Activated B cell treated with CpG ODN at 0.5 μM for 24 hours (primary cell): ENCODE measurements at places on chromosomes 1 and 21. TPM values are rescaled to one million over a fixed set of nuclear protein-coding genes. Genes with fewer than 3 reads are reported as not detected.

The TACSTD2 gene
- total RNA-seq, result not detected in 2 replicates

DNA sequence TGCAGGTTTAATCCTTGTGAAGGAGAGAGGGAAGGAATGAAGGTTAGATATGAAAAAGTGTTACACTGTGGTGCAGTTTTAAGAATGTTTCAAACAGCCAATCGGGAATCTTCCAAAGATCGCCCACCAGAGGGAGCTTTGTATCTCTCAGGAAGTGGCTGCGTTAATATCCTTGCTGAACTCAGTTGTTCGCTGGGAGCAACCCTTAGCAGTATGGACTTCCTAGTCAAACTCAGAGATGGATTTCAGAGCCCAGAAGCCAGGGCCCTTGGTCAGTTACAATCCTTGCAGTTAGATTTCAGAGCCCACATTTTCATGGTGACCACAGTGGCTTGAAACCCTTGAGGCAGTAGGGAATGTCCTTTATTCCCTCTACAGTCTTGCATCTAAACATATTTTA is 136.2 kb downstream of the NTNG1 start:
- no peak for DNase-seq

- no peak for DNase-seq
These were observed 4.3 kb upstream of the TTC22 start for GRCh38 chr1:54805466-54805865.

- no peak for DNase-seq
These were observed 9.4 kb downstream of the PEA15 start for GRCh38 chr1:160214481-160215140.

DNA sequence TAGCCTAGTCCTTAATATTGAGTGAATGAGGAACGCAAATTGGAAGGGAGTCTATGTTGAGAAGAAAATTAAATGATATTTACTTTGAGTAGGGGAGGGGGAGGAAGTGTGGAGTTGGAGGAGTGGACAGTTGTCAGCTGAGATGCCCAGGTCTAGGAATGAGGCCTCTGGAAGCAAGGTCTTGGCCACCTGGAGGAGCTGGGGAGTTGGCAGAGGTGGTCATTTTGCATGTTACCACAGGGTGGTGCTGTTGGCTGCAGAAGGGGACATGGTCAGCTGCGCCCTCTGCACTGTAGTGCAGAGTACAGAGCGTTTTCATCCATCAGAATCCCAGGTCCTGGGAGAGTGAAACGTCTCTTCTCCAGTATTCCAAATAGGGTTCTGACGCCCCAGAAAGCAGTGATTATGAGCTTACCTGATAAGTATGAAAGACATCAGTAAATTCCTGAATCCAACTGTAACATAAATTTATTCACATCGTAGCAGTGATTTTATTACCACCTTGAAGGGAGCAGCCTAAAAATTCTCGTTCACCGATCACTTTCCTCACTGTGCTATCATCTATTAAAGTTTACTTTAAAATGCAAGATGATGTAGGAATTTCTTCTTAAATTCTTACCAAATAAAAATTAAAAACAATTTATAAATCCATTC is 13.8 kb downstream of the PARK7 start:
- no peak for DNase-seq

GRCh38 chr1:229117664-229118300 is 153.1 kb upstream of the RAB4A start:
- no peak for DNase-seq

DNA sequence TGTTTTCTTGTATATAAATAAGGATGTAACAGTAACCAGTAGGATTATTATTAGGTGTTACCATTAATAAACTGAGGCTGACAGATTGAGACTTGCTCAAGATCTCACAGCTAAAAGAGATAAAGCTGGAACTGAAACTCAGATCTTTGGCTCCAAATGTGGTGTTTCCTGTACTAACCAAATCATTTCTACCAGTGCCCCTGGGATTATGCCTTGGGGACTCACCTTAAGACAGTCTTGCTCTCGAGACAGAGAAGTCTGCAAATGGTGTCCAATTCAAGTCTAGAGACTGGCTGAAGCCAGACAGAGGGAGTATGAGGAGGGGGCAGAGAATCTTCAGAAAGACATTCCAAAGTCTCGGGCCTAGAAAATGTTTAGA is 593 bp upstream of the CD53 start:
- DNase-seq, result no peak

DNA sequence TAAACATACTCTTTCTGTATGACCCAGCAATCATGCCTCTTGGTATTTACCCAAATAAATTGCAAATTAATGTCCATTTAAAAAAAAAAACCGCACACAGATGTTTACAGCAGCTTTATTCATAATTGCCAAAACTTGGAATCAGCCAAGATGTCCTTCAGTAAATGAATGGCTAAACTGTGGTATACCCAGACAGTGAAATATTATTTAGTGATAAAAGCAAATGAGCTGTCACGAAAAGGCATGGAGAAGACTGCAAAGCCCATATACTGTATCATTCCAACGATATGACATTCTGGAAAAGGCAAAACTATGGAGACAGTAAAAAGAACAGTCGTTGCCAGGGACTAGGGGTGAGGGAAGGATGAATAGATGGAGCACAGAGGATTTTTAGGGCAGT is 77.0 kb upstream of the FAM20B start:
- DNase-seq, result no peak

- DNase-seq, result no peak
These were observed 32.1 kb downstream of the ARID4B start for GRCh38 chr1:235295902-235296350.

DNA sequence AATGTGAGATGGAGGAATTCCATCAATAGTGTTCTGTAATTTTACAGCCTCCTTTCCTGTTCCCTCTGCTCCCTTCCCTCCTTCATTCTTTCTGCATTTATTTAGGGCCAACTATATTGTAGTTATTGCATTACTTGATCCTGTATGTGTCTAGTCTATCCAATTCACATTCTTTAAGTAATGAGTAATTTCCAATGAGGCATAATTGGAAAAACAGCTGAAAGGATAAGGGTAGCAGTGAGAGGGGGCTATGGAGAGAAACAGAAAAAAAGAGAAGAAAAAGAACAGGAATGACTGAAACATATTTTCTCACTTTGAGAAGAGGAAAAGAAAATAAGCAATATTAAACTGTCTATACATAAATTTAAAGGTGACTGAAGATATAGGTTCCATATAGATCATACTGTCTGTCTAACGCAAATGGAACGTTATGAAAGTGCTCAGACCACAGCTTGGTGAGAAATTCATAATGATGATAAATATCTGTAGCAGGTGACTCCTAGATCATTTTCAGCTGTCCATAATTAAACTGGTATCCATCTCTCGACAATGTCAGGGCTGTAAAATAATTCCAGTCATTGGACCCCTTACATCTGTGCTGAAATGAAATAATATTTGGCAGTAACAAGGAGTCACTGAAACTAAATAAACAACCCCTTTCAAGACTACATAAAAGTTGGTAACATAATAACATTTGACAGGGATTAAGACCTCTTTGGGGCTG is 61.8 kb downstream of the SPAG17 start:
- no peak for DNase-seq

DNA sequence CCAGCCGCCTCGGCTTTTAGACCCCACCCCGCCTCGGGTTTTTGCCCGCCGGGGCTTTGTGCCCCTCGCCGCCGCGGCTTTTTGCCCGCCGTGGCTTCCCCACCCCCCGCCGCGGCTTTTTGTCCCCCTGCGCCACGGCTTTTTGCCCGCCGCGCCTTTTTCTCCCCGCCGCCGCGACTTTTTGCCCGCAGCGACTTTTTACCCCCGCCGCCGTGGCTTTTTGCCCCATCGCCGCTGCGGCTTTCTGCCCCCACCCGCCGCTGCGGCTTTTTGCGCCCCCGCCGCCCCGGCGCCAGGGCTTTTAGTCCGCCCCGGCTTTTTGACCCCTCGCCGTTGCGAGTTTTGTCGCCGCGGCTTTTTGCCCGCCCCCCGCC is 474.4 kb downstream of the FAM72C start:
- no peak for DNase-seq
